ENCODE measurements at places on chromosomes 3 and 15. TPM values are rescaled to one million over a fixed set of nuclear protein-coding genes. Genes with fewer than 3 reads are reported as not detected.

The SCG3 gene
- total RNA-seq, result 22.7 TPM

- H3K4me3 ChIP-seq, result no peak overlapping the region
- no peak overlapping the region for H3K27ac ChIP-seq
- H3K4me1 ChIP-seq, result no peaks in the 10 kb centered on the region
Measured at GRCh38 chr15:65663521-65663920, 41.8 kb downstream of the SLC24A1 start.

DNA sequence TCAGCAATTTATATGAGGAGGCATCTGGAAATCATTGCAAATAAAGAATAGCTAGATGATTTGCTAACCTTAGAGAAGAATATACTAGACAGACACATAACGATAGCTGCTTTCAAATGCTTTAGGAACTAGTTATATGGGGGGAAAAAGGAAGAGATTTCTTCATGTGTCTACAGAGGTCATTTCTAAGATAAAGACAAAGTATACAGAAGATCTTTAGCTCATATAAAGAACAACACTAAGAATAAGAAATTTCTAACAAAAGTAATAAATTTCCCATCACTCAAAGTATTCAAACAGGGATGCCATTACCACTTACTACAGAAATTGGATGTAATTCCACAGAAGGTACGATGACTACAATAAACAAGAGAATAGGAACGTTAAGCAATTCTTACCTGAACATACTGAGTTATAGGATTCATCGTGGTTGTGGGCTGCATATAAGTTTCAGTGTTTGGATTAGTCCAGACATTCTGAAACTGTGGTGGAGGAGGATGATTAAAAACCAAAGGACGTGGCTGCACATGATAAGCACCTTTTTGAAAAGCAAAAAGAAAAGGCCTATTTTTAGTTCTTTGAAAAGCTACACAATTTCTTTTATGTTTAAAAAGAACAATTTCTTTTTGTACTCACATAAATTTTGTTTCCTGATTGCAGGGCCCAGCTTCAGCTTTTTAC lies 8.7 kb downstream of the DAZL start:
- H3K27ac ChIP-seq, result no peak overlapping the region
- H3K4me3 ChIP-seq, result no peak overlapping the region
- no peaks in the 10 kb centered on the region for H3K4me1 ChIP-seq
- DNase-seq, result no peak
- H3K27me3 ChIP-seq, result no peaks in the 10 kb centered on the region

DNA sequence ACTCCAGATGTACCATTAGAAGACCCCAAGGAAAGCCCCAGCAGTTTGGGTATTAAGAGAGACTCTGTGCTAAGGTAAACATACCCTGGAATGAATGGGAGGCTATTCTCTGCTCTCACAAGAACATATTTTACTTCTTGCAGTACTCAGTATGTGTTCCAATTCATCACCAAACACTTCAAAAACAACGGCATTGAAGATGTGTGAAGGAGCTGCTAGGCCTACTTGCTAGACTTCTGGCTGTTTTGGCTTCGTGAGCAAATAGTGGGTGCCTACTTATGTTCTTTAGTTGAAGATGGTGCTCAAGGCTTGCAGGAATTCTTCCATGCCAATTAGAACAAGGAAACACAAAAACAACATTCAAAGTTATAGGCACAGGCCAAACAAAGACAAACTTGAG lies 514.5 kb downstream of the ROBO1 start:
- no peaks in the 10 kb centered on the region for H3K36me3 ChIP-seq
- no peak for DNase-seq
- no peaks in the 10 kb centered on the region for H3K27me3 ChIP-seq
- H3K4me3 ChIP-seq, result no peak overlapping the region

DNA sequence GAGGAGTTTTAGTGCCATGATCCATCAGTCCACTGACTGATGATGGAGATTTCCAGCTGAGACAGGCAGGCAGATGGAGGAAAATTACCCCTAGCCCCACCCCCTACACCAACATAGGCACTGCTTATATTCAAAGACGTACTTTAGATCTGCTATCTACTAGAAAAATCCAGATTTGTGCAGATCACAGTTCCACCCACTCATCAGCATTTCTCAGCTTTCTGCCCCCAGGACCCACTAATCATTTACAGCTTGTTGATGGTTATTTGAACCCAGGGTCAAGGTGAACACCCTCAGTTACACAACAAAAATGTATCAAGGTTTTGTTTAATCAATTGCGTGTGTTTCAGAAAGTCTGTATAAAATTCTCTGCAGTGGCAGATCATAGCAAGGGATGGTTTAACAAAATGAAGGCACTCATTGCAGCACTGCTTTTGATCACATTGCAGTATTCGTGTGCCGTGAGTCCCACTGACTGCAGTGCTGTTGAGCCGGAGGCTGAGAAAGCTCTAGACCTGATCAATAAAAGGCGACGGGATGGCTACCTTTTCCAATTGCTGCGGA lies at the start of gene HRG:
Gene HRG, plus strand, starts transcription at position 390 of the 564 bp plus-strand sequence. Its CDS starts 18 bp downstream, at position 408.
- H3K27me3 ChIP-seq, result no peaks in the 10 kb centered on the region
- H3K4me3 ChIP-seq, result no peak within 1 kb of the TSS
- peaks cover 15% of the 10 kb centered on the region for H3K4me1 ChIP-seq

All from H9 (cell line).